Motor neuron (in vitro differentiated cells): ENCODE measurements at places on chromosomes 2 and 18. TPM values are rescaled to one million over a fixed set of nuclear protein-coding genes. Genes with fewer than 3 reads are reported as not detected.

DNA sequence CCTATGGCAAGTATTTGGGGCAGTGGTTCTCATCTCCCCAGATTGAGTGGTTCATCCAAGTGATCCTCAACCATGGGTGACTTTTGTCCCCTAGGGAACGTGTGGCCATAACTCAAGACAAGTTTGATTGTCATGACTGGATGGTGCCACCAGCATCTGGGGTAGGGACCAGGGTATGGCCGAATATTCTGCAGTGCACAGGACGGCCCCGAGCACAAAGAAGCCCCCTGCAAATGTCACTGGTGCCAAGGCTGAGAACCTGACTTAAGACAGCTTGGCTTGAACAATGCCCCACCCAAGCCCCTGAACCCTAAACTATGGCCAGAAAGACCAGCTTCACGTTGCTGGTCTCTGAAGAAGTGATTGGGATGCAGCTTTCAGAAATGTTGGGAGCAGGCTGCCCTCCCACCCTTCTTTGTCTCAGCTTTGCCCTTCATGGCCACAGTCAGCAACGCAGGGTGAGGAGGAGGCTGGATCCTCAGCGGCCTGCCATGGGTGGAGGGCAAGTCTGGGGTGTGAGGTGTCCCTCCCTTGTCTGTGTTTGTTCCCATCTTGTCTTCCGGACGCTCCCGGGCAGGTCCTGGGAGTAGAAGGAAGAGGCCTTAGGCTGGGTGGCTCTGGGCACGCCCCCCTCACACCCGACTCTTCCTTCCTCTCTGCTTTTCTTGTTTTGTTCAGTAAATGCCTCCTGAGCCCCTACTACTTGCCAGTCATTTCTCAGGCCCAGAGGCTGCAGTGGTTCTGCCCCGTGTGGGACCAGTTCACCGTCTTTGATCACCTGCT is 43.4 kb downstream of the GREB1 start:
- ATAC-seq, result no peak

DNA sequence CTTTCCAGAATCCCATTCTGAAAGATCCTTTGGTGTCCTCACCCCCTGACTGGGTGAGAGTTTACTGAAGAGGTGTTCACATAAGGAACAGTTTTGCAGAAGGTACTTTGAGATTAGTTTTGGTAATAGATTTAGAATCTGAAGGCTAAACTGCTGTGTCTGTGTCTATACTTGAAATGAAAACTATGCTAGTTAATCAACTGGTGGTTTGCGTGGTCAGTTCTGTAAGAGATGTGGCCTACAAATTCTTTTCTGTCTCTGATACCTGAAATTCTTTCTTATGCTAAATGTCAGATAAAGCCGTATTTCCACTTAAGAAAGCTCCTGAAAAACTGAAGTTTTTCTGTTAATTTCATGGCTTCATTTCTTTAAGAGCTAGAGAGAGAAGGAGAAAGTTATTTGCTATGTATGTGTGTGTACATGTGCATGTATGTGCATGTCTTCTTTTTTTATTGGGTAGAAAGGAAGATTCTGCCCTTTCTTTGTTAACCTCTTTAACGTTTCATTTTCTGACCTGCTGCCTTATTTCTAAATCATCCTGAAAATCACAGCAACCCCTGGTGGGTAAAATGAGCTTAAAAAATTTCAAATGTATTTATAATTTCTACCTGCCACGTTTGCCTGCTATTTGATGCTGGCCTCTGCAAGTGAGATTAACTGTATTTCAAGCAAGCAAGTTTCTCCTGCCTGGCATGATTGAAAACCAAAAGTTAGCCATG is 552.0 kb upstream of the NRP2 start:
- ATAC-seq, result no peak

The ALPP gene
- 0.05 and 0.06 TPM in 2 replicates for total RNA-seq

DNA sequence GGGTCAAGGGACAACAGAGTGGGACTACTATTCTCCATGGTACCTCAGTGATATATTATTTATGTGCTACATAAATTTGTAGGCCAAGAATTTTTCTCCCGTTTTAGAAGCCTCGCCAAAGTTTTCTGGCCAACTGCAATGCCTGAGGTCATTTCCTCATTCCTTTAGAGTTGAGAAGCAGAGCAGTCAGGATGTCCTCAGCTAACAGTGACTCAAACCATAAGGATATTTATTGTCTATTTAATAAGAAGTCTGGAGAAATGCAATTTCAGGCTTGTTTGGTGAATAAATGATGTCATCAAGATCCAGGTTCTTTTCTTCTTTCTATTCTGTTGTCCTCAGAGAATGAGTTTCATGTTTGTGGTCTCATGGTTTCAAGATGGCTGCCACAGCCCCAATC is 91.0 kb downstream of the ADCYAP1 start:
- ATAC-seq, result no peak

GRCh38 chr2:95389245-95390119 is 13.0 kb upstream of the FAHD2A start:
- peak; percentile 71 for ATAC-seq

The CHRND gene
- 0.05 and 0.13 TPM in 2 replicates for total RNA-seq
